ENCODE measurements at places on chromosomes 3 and 15.

DNA sequence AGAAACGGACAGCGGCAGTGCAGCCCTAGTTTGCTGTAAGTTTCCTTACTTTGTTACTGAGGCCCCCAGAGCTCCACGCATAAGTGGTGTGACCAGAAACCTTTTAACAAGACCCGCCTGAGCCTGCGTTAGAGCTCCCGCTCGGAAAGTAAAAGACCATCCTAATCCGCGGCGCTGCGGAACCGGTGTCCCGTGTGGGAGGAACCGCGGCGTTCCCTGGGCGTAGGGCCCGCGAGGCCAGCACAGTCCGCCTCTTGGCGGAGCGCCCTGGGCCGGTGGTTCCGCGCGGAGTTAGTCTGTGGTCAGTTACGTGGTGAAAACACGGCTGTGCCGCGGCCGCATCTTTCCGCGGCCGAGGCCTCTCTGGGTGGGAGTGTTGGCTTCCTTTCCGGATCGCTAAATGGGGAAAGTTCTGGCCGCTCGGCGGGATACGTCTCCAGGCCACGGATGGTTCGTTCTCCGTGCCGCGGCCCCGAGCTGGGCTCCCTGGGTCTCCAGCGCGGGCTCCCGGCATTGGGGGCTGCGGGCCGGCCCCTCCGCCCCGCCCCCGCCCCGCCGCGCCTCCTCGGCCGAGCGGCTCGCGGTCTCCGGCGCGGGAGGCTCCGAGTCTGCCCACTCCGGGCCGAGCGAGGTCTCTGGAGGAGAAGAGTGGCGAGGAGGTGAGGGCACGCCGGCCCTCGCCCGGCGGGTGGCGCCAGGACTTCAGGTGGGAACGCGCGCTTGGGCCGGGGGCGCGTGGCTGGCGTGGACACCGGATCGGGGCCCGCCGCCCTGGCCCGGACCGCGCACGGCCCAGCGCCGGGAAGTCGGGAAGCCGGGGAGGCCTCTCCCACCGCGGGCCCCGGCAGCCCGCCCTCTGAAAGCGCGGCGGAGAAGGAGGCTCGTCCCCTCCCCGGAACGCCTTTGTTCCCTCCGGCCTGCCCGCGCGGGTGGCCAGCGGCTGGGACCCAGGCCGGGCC lies 754 bp downstream of the B3GNT5 start:
- no peak for DNase-seq

GRCh38 chr3:43161684-43162229 lies 55.9 kb upstream of the POMGNT2 start:
- no peak for DNase-seq

- no peak for DNase-seq
These were observed 265.3 kb upstream of the TGFBR2 start for GRCh38 chr3:30341079-30341478.

DNA sequence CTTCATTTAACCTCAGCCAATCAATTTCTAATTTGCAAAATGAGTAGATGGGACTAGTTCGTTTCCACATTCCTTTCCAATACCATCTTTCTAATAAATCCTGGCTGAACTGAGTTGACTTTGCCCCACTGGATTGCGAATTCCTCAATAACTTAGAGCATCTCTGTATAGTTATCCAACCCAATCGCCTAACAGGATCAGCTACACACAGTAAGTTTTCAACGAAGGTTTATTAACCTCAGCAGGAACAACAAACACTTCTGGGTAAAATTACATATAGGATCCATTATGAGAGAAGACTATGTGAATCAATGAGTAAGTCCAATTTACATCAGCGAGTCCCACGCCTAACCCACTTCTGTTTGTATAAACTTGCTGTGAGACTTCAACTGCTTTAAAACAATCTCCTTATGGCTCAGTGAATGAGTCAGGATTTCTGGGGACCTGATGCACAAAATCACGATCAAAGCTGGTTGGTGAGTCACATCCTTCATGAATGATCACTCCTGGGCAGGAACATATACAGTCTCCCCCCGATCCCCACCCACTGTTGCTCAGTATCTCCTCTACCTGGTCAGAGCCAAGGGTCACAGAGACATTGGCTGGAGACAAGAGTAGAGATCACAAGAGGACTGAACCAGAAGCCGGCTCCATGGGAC lies 142.8 kb downstream of the EDEM1 start:
- DNase-seq = no peak

DNA sequence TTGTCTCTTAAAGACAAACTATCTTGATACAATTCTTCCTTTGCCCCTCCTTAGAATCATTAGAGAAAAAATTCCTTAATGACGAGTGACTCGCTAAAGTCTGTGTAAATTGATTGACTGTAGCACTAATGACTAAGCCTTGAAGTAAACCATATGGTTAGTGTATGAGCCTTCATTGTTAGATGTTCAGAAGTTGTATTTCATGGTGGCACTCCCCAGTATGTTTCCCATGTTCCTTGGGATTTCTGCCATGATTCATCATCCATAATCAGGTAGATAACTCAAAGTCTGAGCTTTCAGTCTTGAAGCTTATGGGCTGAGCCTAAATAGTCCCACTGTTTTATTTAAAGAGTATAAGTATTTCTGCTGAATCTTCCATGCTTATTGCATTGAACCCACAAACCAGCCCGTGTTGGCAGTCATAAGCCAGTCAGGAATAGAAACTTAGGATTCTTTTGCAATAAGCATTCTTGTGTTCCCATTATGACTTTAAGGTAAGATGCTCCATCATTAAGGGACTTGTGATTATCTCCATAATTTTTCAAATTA lies 371.2 kb upstream of the RARB start:
- no peak for DNase-seq

GRCh38 chr3:95715128-95715527 lies 1099.3 kb upstream of the EPHA6 start:
- no peak for DNase-seq

GRCh38 chr3:174883881-174884675 lies 24.9 kb downstream of the NAALADL2 start:
- DNase-seq = no peak

GRCh38 chr3:132660811-132661070 lies 612 bp downstream of the UBA5 start:
- no peak for DNase-seq

DNA sequence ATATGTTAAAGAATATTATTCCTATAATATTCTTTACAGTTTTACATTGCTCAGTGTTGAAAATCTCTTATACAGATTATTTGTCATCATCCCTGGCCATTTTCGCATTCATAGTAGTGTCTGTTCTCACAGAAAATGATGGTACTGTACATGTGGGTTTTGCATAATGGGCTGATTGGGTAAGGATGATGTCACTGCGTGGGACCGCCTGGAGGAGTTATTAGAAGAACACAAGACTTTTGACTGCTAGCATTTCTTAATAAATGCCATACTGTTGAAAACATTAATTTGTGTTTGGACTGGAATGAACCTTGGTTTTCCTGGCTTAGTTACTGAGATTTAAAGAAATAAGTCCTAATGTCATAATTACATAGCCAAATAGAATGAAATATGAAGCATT lies 20.3 kb downstream of the LRCH3 start:
- no peak for DNase-seq

- DNase-seq = no peak
These were observed 9.3 kb upstream of the P3H2 start for GRCh38 chr3:190130037-190130436.

- no peak for DNase-seq
These were observed 283.4 kb upstream of the LYSMD4 start for GRCh38 chr15:100016632-100017031.

DNA sequence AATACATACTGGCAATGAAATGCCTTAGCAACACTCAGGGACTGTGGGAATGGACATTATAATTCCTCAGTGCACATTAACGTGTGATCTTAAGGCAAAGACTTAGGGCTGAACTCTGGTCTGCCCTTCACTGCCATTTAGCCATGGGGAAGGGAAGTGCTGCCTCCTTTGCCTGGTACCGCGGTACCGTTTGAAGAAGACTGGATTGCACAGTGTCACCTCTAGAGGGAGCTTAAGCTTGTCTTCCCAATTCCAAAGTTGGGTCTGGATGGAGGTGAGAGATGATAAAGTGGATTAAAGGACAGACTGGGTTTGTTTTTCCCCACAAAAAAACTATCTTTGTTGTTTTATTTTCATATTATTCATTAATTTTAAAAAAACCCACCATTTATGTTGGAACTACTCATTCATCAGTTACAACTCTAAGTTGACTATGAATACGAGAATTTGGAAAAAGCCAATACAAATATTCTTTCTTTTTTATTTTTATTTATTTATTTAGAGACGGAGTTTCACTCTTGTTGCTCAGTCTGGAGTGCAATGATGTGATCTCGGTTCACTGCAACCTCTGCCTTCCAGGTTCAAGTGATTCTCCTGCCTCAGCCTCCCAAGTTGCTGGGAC lies 60.0 kb upstream of the SYN2 start:
- no peak for DNase-seq

DNA sequence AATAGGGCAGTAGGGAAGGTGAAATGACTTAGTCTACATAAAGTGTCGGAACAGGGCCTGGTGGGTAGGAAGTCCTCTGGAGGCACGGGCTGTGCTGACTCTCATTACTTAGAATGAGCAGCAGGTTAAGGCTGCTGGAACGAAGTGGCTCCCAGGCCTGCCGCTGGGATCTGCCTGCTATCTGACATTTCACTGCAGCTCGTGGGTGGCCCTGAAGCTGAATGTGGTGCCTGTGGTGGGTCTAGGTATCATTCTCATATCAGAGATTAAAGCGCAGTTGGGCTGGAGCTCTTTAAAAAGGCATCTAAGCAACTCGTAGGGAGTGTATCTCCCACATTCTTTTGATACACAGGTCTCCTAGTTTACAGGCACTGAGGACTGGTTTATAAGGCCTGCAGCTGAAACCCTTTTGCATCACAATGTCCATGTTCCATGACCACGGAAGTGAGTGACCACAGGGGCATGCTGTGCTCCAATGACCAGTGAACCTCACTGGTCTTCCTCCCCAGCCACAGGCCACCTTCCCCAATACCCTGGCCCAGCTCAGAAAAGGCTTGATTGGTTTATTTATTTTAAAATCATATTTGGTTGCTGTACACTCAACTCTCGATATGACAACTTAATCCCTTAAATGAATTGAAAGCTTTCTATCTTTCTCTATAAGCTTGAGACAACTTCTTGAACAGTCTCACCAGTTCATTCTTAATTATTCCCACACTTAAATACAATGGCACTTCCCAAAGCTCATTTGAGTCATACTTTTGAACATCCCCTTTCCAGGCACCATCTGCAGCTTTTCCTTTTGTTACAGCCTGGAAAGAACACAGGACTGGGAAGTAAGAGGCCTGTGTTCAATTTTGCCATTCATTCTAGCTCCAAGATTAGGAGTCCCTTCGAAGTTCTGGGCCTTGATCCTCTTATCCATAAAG lies 19.0 kb downstream of the ADAMTS9 start:
- DNase-seq = no peak

DNA sequence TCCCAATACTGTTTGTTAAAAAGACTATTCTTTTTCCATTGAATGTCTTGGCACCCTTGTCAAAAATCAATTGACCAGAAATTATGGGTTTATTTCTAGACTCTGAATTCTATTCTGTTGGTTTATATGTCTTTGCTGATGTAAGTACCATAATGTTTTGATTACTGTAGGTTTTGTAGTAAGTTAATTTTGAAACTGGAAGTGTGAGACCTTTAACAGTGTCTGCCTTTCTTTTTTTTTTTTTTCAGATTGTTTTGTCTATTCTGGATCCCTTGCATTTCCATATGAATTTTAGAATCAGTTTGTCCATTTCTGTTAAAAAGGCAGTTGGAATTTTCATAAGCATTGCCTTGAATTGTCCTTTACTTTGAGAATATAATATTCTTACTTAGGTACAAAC lies 13.6 kb downstream of the ATP2C1 start:
- no peak for DNase-seq

Data from naive thymus-derived CD8-positive, alpha-beta T cell (primary cell).